Activated naive CD8-positive, alpha-beta T cell treated with anti-CD3 and anti-CD28 coated beads, Interleukin-2, amount 10 ng/mL, durations not matched to agents 7 days and 5 days (primary cell): ENCODE measurements at places on chromosomes 2 and 18. TPM values are rescaled to one million over a fixed set of nuclear protein-coding genes. Genes with fewer than 3 reads are reported as not detected.

DNA sequence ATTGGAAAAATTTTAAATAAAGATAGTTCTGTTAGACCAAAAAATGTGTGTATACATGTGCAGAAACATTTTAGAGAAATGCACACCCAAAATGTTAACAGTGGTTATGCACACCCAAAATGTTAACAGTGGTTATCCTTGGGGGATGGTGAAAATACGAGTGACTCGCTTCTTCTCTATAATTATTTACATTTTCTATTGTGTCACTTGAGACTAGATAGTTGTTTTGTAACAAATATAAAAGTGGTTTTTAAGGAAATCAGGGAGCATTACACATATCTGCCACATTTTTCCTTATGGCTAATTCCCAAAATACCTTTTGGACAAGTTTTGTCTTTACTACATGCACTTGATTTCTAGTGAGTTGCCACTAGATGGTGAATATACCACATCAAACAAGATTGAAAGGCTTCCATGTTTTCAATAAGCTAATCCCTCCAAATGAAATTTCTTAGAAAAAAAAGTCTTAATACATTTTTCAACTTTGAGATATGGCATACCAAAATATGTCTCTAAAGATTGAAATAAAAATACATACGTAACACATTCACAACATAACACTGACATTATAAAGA is 9.0 kb upstream of the HIBCH start:
- H3K27me3 ChIP-seq, result peaks cover 56% of the 10 kb centered on the region
- H3K4me3 ChIP-seq, result no peak overlapping the region
- no peaks in the 10 kb centered on the region for H3K4me1 ChIP-seq
- no peak overlapping the region for H3K27ac ChIP-seq
- DNase-seq, result no peak
- H3K36me3 ChIP-seq, result no peaks in the 10 kb centered on the region

Gene SLC9A4
- total RNA-seq, result 0.06 TPM

DNA sequence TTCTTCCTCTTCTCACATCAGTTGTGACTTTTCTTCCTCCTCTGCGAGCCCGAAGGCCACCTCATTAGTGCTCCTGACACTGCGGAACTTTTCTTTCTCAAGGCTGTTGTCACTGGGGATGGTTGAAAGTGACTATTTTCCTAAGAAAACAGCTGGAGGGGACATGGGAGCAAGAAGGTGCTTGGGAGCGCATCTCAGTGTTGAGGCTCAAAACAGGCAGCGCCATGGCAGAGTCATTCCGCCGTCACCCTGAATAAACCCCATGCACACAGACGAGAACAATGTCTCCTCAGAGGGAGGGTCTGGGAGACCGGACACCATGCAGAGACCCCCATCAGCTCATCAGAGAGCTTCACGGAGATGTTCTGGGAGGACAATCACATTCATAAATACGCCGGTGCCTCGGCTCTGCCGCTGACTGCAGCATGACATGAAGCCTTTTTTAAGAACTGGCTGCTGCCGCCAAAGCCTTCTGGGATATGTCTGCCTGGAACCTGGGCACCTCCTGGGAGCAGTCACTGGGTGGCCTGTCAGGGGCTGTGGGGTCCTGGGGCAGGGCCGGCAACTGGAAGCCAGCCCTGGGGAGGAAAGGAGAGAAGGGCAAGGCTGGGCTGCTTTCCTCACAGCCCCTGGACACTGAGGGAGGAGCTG is 19.2 kb downstream of the ATOH8 start:
- peaks cover 2% of the 10 kb centered on the region for H3K4me1 ChIP-seq
- H3K4me3 ChIP-seq, result no peak overlapping the region
- no peaks in the 10 kb centered on the region for H3K36me3 ChIP-seq
- no peak for DNase-seq

Gene IL1R2
- total RNA-seq, result 0.53 TPM

DNA sequence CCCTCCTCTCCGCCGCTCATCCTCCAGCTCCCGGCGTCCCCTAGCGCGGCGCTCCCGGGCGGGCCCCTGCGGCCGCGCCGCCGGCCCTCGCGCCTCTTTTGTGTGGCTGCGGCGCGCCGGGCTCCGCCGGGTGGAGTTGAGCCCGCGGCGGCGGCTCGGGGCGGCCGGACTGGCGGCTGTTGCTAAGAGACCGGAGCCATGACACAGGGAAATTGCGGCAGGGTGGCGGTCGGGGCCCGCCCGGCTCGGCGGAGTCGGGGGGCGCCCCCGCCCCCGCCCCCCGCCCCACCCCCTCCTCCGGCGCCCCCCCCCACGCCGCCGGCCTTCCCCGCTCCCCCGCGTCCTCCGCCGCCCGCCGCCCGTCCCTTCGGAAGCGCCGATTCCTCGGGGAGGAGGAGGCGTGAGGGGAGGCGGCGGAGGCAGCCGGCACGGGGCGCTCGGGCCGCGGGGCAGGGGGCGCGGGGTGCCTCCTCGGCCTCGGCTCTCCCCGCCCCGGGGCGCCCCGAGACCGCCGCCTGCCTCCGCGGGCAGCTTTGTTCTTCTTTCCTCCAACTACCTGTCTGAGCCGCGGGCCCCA is at the start of gene TMEM200C:
Gene TMEM200C (minus strand): TSS at position 224 of the 577 bp plus-strand sequence. CDS start 3,459 bp downstream, outside the sequence.
- H3K27ac ChIP-seq, result no peak within 1 kb of the TSS
- DNase-seq, result peak; percentile 28
- H3K4me3 ChIP-seq, result peak within 1 kb of the TSS; percentile 7
- H3K4me1 ChIP-seq, result no peaks in the 10 kb centered on the region
- H3K36me3 ChIP-seq, result no peaks in the 10 kb centered on the region
- H3K27me3 ChIP-seq, result peaks cover 70% of the 10 kb centered on the region

DNA sequence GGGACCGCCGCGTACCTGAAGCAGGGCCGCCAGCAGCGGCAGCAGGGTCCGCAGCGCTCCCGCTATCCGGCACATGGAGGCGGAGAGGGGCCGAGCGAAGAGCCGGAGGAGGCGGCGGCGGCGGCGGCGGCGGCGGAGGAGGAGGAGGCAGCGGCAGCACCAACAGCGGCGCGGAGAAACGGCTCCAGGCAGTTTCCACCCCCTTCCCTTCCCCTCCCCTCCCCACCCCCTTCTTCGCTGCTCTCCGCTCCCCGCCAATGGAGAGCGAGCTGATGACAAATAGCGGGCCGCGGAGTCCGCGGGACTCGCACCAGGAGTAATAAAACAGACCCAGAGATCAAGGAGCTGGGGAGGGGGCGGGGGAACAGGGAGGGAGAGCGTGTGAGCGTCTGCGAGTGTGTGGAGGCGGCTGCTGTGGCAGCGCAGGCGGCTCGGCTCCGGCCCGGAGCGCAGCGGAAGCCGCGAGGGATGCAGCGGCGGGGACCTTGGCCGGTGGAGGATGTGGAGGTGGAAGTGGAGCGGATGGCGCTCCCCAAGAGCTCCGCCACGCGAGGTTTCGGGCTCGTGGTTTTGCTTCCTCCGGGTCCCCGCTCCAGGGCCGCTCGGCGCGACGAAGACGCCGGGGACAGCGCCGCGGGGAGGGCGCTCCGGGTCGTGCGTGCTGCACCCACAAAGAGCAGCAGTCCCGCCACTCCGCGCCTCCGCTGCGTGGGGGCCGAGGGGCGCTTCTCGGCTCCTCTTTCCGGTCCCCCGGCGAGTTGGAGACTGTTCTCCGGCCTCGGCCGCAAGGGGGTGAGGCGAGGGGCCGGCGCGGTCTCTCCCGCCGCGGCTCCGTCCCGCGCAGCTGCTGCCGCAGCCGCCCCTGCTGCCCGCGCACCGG is at the start of gene CDH2:
Gene CDH2 (minus strand): TSS at position 183 of the 880 bp plus-strand sequence. CDS start 108 bp downstream, at position 75.
- H3K36me3 ChIP-seq, result peaks cover 7% of the 10 kb centered on the region
- peak; percentile 51 for DNase-seq
- H3K27me3 ChIP-seq, result peaks cover 30% of the 10 kb centered on the region
- peak within 1 kb of the TSS; percentile 63 for H3K4me3 ChIP-seq
- peaks cover 5% of the 10 kb centered on the region for H3K4me1 ChIP-seq

- no peak overlapping the region for H3K27ac ChIP-seq
- H3K36me3 ChIP-seq, result no peaks in the 10 kb centered on the region
- no peaks in the 10 kb centered on the region for H3K4me1 ChIP-seq
- no peak overlapping the region for H3K4me3 ChIP-seq
- DNase-seq, result no peak
These were observed 124.7 kb downstream of the ICOS start for GRCh38 chr2:204061241-204061640.

DNA sequence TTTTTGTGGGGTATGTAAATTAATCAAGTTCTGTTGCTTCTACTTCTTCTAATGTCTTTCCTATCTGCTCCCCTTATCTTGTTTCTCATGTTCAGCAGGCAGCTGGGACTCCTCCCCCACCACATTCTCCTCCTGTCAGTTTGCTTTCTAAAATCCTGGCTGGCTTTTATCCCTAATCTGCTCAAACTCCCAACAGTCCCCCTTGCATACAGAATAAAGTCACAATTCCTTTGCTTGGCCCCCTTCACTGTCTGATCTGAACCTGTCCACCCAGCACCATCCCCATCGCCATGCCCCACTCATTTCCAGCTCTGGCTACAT is 2.2 kb downstream of the CFAP221 start:
- H3K36me3 ChIP-seq, result peaks cover 2% of the 10 kb centered on the region
- H3K4me3 ChIP-seq, result no peak overlapping the region
- peaks cover 5% of the 10 kb centered on the region for H3K4me1 ChIP-seq
- H3K27me3 ChIP-seq, result peaks cover 63% of the 10 kb centered on the region
- H3K27ac ChIP-seq, result no peak overlapping the region
- DNase-seq, result no peak

GRCh38 chr18:48216639-48217257 is 192.4 kb downstream of the ZBTB7C start:
- no peaks in the 10 kb centered on the region for H3K36me3 ChIP-seq
- H3K4me3 ChIP-seq, result no peak overlapping the region
- H3K27me3 ChIP-seq, result peaks cover 7% of the 10 kb centered on the region
- no peak overlapping the region for H3K27ac ChIP-seq

Gene EHBP1
- total RNA-seq, result 27.2 TPM

DNA sequence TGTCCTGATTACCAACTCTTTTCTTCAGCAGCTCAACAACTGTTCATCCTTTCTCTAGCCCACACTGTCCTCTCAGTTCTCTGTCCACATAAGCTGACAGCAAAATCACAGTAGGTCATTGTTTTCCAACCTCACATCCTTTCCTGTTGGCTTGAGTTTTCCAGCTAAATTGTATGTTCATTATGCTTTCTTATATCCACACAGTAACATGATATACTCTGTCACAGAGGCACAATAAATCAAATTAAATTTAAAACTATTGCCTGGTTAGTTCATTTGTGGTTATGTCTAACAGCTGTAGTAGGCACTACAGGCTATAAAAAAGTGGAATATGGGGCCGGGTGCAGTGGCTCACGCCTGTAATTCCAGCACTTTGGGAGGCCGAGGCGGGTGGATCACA is 179.9 kb downstream of the ETAA1 start:
- no peak overlapping the region for H3K4me3 ChIP-seq
- no peaks in the 10 kb centered on the region for H3K27me3 ChIP-seq
- no peaks in the 10 kb centered on the region for H3K4me1 ChIP-seq
